Activated naive CD8-positive, alpha-beta T cell treated with anti-CD3 and anti-CD28 coated beads, Interleukin-2, amount 10 ng/mL, durations not matched to agents 7 days and 5 days (primary cell): ENCODE measurements at places on chromosomes 12 and 14. TPM values are rescaled to one million over a fixed set of nuclear protein-coding genes. Genes with fewer than 3 reads are reported as not detected.

The SLC6A15 gene
- not detected for total RNA-seq

GRCh38 chr14:87186737-87187136, 806.2 kb downstream of the GALC start:
- no peaks in the 10 kb centered on the region for H3K36me3 ChIP-seq
- no peak for DNase-seq
- H3K27me3 ChIP-seq = no peaks in the 10 kb centered on the region
- no peaks in the 10 kb centered on the region for H3K4me1 ChIP-seq
- no peak overlapping the region for H3K4me3 ChIP-seq
- H3K27ac ChIP-seq = no peak overlapping the region

DNA sequence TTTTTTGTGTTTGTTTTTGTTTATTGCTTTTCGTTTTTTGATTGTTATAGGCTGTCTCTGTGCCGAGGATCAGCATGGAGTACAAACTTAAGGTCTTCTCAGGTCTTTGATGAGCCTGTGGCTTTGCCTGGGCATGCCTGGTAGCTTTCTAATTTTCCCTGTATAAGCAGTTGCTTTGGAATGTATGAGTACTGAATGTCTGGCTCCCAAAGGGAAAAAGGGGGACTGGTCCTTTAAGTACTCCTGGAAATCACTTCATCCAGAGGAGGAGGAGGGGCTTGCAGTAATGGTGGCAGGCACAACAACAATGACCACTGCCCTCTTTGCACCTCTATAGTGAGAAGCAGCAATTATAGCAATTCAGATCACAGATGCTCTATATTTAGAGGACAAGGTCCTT, 67.6 kb upstream of the TTC7B start:
- H3K27me3 ChIP-seq = no peaks in the 10 kb centered on the region
- no peaks in the 10 kb centered on the region for H3K4me1 ChIP-seq
- H3K27ac ChIP-seq = no peak overlapping the region
- DNase-seq = no peak

The POTEM gene
- not detected for total RNA-seq

- peaks cover 10% of the 10 kb centered on the region for H3K4me1 ChIP-seq
- H3K27me3 ChIP-seq = no peaks in the 10 kb centered on the region
- H3K36me3 ChIP-seq = peaks cover 8% of the 10 kb centered on the region
- H3K4me3 ChIP-seq = no peak overlapping the region
- H3K27ac ChIP-seq = no peak overlapping the region
- DNase-seq = no peak
Observed at GRCh38 chr14:35213869-35214387, 78.3 kb upstream of the PSMA6 start.

The KRT83 gene
- not detected for total RNA-seq

DNA sequence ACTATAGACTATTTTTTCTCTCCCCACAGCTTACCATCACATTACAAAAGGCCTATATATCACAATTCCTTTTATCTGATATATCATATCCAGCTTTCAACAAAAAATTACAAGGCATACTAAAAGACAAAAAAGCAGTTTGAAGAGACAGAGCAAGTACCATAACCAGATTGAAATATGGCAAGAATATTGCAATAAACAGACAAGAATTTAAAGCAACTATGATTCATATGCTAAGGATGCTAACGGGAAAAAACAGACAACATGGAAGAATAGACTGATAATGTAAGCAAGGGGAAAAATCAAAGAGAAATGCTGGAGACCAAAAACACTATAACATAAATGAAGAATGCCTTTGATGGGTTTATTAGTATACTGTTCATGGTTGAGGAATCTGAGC, 40.7 kb downstream of the LRP6 start:
- peaks cover 32% of the 10 kb centered on the region for H3K27me3 ChIP-seq
- H3K27ac ChIP-seq = no peak overlapping the region
- no peak overlapping the region for H3K4me3 ChIP-seq
- H3K36me3 ChIP-seq = no peaks in the 10 kb centered on the region
- no peak for DNase-seq
- H3K4me1 ChIP-seq = no peaks in the 10 kb centered on the region

GRCh38 chr12:41627476-41627875, 439.4 kb downstream of the PDZRN4 start:
- peaks cover 2% of the 10 kb centered on the region for H3K27me3 ChIP-seq
- no peak for DNase-seq
- no peaks in the 10 kb centered on the region for H3K4me1 ChIP-seq
- H3K36me3 ChIP-seq = no peaks in the 10 kb centered on the region
- no peak overlapping the region for H3K4me3 ChIP-seq

- H3K4me3 ChIP-seq = peak overlapping the region; percentile 43
- H3K4me1 ChIP-seq = peaks cover 20% of the 10 kb centered on the region
- no peaks in the 10 kb centered on the region for H3K27me3 ChIP-seq
- peak overlapping the region; percentile 39 for H3K27ac ChIP-seq
- peaks cover 11% of the 10 kb centered on the region for H3K36me3 ChIP-seq
Observed at GRCh38 chr12:123033392-123034021, 53.0 kb downstream of the ARL6IP4 start.

The GDF3 gene
- total RNA-seq = not detected

DNA sequence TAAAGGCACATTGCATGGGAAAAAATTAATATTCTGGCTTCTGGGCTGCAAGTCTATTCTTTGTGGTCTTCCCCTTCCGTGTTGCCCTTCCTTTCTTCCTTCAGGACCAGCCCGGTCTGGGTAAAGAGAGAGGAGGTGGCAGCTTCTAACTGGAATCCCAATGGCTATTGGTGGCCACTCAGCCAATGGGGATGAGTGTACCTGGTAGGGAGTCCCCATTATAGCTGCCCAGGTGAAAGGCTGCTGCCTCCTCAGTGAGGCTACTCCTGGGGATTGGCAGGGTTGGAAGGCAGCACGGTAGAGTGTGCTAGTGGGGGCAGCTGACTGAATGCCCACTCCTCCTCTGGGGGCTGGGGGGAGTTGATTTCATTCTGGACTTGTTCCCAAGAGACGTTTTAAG, 112.6 kb downstream of the RBM19 start:
- H3K4me1 ChIP-seq = no peaks in the 10 kb centered on the region
- no peak for DNase-seq
- no peak overlapping the region for H3K27ac ChIP-seq
- H3K27me3 ChIP-seq = no peaks in the 10 kb centered on the region

The TBC1D30 gene
- total RNA-seq = 0.17 TPM

DNA sequence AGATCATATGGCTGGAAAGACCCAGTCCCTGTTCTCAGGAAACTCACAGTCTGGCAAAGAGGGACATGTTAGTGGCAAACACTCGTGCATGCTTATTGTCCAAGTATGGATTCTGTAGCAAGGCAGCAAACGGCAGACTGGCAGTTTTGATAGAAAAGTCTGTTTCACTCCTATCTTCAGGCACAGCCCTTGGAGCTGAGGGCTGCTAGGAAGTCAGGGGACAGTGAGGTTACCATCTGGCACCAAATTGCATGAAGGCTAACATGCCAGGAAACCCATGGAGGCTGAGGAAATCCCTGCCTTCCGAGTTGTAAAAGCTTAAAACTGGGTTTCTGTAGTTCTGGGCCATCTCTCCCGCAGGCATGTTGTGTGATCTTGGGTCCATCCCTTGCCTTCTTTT, 32.9 kb downstream of the CALM1 start:
- no peak for DNase-seq
- no peaks in the 10 kb centered on the region for H3K27me3 ChIP-seq
- H3K4me1 ChIP-seq = no peaks in the 10 kb centered on the region
- no peak overlapping the region for H3K27ac ChIP-seq
- H3K4me3 ChIP-seq = no peak overlapping the region

DNA sequence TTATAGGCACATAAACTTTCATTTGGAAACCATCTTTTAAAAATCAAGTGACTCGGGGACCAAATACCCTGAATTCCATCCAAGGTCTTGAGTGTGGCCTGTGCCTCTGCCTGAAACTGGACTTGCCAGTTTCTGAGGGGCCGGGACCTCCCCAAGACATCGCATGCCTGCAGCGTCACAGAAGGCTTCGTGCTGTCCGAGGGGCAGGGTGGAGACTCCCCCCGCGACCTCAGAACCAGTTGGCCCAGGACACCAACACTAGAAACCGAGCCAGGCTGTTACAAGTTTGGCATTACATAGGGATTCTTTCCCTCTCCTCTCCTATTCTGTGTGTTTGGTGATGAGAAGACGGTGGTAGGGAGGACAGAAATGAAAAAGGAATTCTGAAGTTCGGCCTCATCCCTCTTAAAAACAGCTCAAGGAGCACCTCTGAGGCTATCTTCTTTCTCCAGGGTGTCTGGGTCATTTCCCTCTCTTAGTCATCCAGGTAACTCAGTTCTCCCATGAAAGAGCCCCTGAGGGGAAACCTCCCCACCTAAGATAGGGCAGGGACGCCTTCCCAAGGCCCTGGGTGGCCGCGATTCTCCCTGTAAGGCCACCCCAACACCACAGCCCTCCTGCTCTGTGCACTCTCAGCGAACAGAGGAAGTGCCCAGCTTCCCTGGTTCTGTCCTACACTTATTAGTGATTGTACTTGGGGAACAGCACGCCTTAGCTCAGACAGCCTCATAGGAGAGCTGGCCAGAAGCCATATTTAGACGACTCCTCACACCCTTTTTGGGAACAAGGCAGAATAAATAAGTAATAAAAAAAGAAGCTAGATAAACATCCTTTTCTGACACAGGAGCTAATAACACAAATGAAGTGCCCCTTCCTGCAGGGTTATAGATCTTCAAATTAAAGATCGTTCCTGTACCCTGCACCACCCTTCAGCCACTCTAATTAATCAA, 93.8 kb downstream of the BCL11B start:
- H3K27ac ChIP-seq = peak overlapping the region; percentile 88
- H3K4me1 ChIP-seq = peaks cover 60% of the 10 kb centered on the region
- peak overlapping the region; percentile 62 for H3K4me3 ChIP-seq

DNA sequence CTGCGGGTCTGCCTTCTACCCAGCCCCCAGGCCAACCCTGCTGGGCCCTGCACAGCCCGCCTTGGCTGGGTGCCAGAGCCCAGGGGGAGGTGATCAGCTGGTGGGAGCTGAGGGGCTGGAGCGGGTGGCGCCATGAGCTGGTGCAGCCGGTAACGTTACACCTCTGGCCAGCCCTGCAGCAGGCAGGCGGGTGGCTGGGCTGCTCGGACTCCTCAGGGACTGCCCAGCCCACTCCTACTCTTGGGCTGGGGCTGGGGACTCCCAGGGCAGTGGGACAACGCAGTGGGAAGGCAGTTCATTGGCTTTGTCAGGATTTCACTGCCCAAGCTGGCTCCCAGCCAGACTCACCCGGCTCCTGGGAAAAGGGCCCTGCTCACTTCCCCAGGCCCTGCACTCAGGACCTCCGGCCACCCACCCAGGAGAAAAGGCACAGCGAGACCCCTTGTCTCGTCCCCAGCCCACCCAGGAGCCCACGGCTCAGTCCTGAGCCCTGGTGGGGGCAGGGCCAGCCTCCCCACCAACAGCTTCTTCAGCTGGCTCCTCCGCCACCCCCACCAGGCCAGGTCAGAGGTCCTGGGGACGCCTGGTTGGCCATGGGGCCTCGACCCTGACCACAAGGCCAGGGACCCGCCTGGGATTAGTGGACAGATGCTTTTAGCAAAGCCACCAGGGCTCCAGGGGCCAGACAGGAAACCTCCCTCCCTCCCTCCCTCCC, 1.0 kb downstream of the PGF start:
- H3K4me3 ChIP-seq = no peak overlapping the region
- no peaks in the 10 kb centered on the region for H3K4me1 ChIP-seq
- no peak overlapping the region for H3K27ac ChIP-seq
- H3K27me3 ChIP-seq = peaks cover 21% of the 10 kb centered on the region

DNA sequence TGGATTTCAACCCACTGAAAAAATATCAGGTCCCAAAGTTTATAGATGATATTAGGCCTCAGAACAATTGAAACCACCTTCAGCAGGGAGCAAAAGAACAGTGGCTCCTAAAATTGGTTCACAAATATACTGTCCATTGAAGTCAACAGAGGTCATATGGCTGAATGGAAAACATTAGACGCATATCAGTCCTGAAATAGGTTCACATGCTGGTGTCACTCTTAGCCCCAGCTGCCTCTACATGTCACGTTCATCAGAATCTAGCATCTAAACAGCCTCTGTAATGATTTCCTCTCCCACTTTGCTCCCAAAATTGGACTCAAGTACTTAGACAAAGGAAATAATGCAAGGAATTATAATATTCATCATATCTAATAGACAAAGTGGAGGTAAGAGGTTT, 8.7 kb downstream of the FLRT2 start:
- no peaks in the 10 kb centered on the region for H3K36me3 ChIP-seq
- no peak for DNase-seq
- no peak overlapping the region for H3K4me3 ChIP-seq
- H3K4me1 ChIP-seq = no peaks in the 10 kb centered on the region
- peaks cover 24% of the 10 kb centered on the region for H3K27me3 ChIP-seq
- H3K27ac ChIP-seq = no peak overlapping the region

The SLC25A21 gene
- total RNA-seq = not detected

The ANKRD33 gene
- not detected for total RNA-seq

DNA sequence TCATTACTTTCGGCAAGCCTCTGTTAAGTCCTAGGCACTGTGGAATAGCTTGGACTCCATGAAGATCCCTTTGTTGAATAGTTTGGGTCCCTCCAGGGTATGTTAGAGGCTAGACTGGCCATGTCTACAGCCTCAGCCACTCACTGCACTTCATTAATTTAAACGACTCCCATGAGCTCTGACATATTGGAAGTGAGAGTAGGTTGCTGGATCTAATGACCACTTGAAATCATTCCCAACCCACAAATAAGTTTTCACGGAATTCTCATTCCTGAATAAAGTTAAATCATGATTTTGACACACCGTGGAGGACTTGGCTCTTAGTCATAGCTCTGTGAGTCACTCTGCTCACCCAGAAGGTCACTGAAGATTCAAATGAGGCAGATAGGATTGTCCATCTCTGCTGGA, 21.4 kb upstream of the APPL2 start:
- no peak overlapping the region for H3K27ac ChIP-seq
- DNase-seq = no peak
- no peaks in the 10 kb centered on the region for H3K36me3 ChIP-seq
- H3K4me1 ChIP-seq = no peaks in the 10 kb centered on the region

- no peaks in the 10 kb centered on the region for H3K27me3 ChIP-seq
- H3K4me1 ChIP-seq = peaks cover 26% of the 10 kb centered on the region
- H3K36me3 ChIP-seq = peaks cover 37% of the 10 kb centered on the region
- H3K4me3 ChIP-seq = no peak overlapping the region
Observed at GRCh38 chr12:11879306-11879705, 191.4 kb upstream of the BCL2L14 start.
